ENCODE measurements at places on chromosomes 3 and 15.

- no peak for DNase-seq
Observed at GRCh38 chr15:58839485-58839884, 68.4 kb downstream of the MINDY2 start.

GRCh38 chr15:28786521-28786920 is 61.9 kb downstream of the GOLGA6L7 start:
- no peak for DNase-seq

GRCh38 chr3:189108067-189108466 is 63.7 kb upstream of the TPRG1 start:
- no peak for DNase-seq

GRCh38 chr3:68485051-68485450 is 447.3 kb downstream of the TAFA4 start:
- no peak for DNase-seq

- DNase-seq: no peak
Observed at GRCh38 chr15:59751552-59752413, 62.7 kb upstream of the BNIP2 start.
